Sigmoid colon (tissue), 7 donors: ENCODE measurements at places on chromosomes 11 and 22.
A peak's percentile ranks its signal among the peaks of the same experiment; 100 is the strongest.

DNA sequence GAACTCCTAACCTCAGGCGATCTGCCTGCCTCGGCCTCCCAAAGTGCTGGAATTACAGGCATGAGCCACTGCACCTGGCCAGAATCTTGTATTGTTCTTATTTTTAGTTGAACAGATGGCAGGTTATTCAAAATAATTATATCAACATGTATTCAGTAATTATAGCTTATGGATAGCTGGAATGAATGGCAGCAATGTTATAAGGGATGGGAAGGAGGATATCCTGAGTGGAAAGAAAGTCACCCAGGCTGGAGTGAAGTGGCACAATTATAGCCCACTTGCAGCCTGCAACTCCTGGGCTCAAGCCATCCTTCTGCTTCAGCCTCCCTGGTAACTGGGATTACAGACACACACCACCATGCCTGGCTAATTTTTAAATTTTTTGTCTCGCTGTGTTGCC lies 88.1 kb downstream of the MED15 start:
- DNase-seq = no peak

GRCh38 chr11:22898036-22898435 lies 37.8 kb upstream of the CCDC179 start:
- DNase-seq = no peak

- no peak for DNase-seq
Measured at GRCh38 chr11:66278363-66279091, 552 bp downstream of the CNIH2 start.

GRCh38 chr11:114386545-114386944 lies 13.8 kb downstream of the C11orf71 start:
- DNase-seq = no peak

GRCh38 chr11:132112846-132113245 lies 742.4 kb downstream of the NTM start:
- DNase-seq = no peak

DNA sequence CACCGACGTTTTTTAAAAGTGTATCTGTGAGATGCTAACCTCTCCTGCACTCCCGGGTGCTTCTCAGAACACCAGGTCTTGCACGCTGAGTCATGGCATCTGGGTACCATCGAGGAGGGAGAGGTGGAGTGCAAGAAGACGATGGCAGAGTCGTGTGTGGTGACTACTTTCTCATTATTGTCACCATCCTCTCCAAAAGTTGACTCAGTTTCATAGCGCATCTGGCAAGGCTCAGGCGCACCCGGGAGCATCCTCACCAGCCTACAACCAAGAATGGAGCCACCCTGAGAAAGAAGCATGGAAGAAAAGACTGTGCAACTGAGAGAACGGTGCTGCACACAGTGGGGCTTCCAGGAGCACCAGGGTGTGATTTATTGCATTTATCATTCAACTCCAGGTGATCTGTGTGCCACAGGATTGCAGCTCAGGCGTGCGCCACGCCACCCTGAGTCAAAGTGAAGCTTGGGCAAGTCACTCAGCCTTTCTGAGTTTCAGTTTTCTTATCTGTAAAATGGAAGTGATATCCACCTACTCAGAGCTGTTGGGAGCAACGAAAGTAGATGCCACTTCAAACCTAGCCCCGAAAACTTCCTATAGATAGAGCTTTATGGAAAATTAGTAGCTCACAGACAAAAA lies 65.4 kb downstream of the LINC01488 start:
- DNase-seq = peak; percentile 8

- peak; percentile 33 for DNase-seq
Measured at GRCh38 chr22:37204045-37204655, 8.1 kb downstream of the SSTR3 start.

DNA sequence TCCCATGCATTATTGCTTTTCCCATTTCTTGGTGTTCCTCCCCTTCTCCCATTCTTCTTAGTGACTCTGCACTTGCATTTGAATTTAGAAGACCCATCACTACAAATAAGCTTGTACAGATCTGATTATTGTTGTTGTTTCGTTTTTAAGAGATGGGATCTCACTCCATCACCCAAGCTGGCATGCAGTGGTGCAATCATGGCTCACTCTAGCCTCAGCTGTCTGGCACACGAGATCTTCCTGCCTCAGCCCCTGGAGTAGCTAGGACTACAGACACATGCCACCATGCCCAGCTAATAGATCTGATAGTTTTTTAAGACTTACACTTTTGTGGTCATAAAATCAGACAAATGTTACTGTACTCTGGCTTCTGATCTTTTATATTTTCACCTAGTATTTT lies 252.1 kb downstream of the DDX10 start:
- no peak for DNase-seq

- DNase-seq = peak; percentile 28
Measured at GRCh38 chr22:17998913-17999312, 25.4 kb downstream of the MICAL3 start.

DNA sequence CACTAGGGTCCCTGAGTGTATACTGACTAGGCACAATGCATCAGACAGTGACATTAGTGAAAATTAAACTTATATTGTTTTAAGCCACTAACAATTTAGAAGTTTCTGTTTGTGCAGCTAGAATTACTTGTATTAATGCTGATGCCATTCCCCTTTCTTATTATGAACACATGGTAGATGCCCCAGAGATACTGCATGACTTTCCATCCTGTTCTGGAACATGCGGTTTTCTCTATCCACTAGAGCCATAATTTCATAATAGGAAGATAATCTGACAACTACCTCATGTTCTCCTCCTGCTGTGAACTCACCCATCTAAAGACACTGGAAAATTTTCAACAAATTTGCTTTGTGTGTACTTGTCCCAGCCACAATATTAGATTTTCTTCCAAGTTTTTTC lies 1256.4 kb downstream of the FAM181B start:
- no peak for DNase-seq

DNA sequence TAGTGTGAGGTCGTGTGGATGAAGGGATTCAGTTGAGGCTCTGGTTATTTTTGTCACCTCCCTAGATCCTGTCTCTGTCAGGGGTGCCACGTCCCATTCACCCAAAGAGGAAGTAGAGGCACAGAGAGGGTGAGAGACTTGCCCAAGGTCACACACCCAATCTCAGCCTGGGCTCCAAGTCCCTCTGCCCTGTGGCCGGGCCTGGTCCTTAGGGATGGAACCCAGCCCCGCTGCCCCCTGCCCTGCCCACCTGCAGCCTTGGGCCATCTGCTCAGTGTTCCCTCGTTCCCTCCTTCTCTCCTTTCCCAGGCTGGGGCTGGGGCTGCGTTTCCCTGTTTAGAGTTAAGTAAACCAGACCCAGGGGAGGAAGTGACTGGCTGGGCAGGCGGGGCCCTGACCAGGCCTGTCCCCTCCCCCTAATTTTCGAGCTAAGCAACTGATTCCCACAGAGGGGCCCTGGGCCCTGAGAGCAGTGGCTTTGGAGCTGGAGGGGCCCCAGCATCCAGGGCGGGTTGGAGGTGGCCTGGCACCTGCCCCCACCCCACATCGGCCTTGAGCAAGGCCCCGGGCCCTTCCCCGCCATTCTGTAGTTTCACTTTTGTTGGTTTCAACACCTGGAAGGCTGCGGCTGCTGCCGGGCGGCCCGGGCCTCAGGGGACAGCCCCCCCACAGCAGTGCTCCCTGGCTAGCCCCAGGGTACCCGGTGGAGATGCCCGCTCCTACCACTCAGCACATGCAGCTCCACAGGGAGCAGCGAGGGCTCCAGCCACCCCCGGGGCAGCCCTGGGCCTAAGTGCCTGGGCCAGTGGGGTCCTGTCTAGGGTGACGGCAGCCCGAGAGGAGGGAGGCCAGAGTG lies 1.5 kb downstream of the TCIRG1 start:
- peak; percentile 88 for DNase-seq

- peak; percentile 43 for DNase-seq
Measured at GRCh38 chr22:49282596-49282995, 545.1 kb downstream of the BRD1 start.

- no peak for DNase-seq
Measured at GRCh38 chr11:119529936-119530335, 107.0 kb upstream of the THY1 start.

- DNase-seq = peak; percentile 46
Measured at GRCh38 chr11:8093931-8094575, 13.0 kb downstream of the TUB start.

GRCh38 chr11:103055221-103055890 lies 36.6 kb downstream of the DCUN1D5 start:
- DNase-seq = no peak

DNA sequence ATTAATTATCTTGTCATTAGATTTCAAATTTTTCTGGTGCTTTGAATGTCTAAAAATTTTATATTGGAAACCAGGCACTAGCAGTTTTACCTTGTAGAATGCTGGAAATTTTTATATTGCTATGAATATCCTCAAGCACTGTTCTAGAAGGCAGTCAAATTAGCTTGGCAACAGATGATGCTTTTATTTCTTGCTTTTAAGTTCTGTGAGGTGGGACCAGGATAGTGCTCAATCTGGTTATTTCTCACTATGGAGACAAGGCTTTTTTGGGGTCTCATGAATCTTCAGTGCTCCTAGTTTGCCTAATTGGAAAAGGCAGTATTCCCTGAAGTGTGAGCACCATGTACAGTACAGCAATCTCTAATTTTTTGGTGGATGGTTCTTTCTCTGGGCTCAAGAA lies 27.1 kb downstream of the ANO3 start:
- DNase-seq = no peak

GRCh38 chr22:30444632-30445437 lies 19.3 kb downstream of the MTFP1 start:
- no peak for DNase-seq

GRCh38 chr11:129410395-129410960 lies 34.8 kb downstream of the BARX2 start:
- DNase-seq = no peak

DNA sequence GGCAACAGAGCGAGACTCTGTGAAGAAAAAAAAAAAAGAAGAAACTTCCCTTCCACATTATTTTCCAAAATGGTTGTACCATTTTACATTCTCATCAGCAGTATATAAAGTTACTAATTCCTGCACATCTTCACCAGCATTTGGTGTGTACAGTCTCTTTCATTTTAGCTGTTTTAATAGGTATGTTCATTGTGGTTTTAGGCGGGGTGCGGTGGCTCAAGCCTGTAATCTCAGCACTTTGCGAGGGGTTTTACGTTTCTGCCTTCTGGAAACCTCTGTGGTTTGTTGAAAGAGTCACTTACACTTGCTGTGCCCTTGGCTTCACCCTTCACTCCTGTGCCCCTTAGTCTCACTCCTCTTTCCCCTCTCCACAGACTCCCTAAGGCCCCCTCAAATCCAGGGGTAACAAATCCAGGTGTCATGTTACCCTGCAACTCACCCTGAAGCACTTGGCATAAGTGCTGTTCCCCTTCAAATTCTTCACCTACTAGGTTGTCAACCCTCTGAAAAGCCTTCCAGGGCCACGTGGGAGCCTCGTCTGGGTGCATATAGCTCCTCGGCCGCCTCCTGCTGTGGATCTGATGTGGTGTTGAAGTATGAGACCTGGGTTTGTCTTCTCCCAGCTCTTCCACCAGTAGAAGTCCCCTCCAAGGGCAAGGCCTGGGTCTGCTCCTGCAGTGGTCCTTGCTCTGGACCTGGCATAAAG lies 20.8 kb downstream of the TOB2 start:
- DNase-seq = no peak

DNA sequence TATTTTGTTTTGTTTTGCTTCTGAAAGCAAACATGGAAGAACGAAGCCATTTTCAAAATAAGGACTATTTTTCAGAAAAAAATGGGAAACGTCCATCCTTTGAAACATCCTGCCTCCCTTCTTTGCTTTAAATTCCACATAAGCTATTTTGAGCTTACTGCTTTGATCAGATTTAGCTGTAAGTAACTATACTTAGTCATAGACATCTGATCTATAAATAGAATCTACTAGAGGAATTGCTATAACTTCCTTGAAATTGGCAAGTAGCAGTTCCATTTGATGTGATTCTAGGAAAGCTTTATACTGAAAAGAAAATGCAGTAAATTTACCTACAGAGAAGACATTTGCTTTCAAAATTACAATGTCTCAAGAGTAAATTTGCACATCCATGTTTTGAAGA lies 305.8 kb downstream of the TTC28 start:
- no peak for DNase-seq

- no peak for DNase-seq
Measured at GRCh38 chr22:46454504-46455269, 82.7 kb downstream of the CELSR1 start.

DNA sequence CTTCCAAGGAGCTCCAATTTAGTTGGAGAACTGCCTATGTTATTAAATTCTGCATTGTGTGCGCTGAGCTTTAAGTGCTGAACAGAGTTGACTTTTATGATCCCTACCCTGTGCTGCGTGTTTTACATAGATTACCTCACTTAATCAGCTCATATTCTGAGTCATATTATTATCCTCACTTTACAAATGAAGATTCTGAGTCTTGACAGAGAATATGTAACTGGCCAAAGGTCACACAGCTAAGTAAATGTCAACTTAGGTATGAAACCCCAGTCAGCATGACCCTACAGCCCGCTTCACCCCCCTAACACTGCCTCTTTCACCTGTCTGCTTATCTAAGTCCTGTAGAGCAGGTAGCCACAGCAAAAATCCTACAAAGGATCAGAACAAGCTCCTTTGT lies 19.8 kb upstream of the TMPRSS5 start:
- DNase-seq = no peak

DNA sequence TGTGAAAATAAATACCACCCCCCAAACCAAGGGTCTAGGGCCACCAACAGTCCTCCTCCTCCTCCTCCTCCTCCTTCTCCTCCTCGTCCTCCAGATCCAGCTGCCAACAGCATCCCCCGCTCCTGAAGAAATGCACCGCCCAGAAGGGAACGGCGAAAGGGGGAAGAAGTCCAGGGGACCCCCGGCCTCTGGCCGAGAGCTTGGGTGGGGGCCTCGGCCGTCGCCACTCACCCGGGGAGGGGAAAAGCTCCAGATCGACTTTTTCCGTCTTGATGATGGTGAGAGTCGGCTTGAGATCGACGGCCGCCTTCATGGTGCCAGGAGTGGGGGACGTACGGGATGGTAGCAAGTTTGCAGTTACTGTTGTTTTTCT lies 65.7 kb downstream of the ETS1 start:
- DNase-seq = no peak

- DNase-seq = peak; percentile 100
Measured at GRCh38 chr22:36387959-36388726, at the start of gene MYH9. TSS of gene MYH9 (minus strand) at chr22:36387967. CDS start at chr22:36349236, 38,731 bp downstream.

GRCh38 chr11:86447763-86448480 lies 73.2 kb downstream of the CCDC81 start:
- DNase-seq = no peak

GRCh38 chr11:65709661-65710060 lies 2.4 kb upstream of the KAT5 start:
- no peak for DNase-seq
